ENCODE measurements at places on chromosomes 4 and X.

DNA sequence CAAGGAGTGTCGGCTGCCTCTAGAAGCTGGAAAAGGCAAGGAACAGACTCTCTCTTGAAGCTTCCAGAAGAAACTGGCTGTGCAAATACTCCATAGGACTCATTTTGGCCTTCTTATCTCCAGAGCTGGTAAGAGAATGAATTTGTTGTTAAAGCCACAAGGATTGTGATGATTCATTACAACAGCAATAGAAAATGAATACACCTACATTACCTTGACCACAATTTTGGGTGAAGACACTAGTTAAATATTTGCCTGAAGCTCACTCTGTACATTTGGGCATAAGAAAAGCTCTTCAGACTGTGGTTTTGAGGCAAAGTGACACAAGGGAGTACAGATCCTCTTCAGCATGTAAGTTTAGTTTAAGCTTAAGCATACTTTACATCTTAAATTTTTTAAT is 134.5 kb upstream of the TLL1 start:
- no peak for DNase-seq

- DNase-seq = peak; percentile 44
Observed at GRCh38 chrX:26914232-26914631, 548.9 kb downstream of the PPP4R3C start.

GRCh38 chr4:48899950-48900349 is 6.6 kb downstream of the OCIAD2 start:
- DNase-seq = peak; percentile 29

- no peak for DNase-seq
Observed at GRCh38 chr4:86026720-86027119, 333.1 kb downstream of the MAPK10 start.

DNA sequence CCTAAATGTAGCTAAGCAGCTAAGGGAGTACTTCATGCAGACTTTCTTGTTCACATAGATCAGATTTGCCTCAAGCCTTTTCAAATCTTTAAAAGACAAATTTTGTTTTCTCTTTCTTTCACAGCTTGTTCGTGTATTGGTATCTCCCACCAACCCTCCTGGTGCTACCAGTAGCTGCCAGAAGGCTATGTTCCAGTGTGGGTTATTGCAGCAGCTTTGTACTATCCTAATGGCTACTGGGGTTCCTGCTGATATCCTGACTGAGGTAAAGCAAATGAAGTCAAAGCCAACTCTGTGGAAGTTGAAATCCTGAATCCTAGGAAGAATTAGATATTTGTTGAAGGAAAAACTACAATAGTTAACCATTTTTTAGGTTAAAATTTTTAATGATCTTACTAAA is 62.6 kb downstream of the USO1 start:
- DNase-seq = no peak

DNA sequence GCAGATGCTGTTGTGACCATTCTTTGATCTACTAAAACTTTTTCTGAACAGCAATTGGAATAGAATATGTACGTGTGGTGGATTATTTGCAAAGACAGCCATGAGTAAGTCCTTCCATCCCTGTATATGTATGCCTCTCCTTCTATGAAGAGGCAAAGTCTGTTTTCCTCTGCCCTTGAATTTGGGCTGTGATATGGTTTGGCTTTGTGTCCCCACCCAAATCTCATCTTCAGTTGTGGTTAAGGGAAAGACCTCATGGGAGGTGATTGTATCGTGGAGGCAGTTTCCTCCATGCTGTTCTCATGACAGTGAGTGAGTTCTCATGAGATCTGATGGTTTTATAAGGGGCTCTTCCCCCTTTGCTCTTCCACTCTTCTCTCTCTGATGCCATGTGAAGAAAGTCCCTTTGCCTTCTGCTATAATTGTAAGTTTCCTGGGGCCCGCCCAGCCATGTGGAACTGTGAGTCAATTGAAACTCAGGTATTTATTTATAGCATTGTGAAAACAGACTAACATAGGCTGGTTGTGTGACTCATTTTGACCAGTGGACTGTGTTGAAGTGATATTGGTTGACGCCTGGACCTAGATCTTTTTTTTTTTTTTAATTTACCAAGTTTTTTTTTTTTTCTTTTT is 108.3 kb upstream of the CAMK2D start:
- DNase-seq = peak; percentile 63

DNA sequence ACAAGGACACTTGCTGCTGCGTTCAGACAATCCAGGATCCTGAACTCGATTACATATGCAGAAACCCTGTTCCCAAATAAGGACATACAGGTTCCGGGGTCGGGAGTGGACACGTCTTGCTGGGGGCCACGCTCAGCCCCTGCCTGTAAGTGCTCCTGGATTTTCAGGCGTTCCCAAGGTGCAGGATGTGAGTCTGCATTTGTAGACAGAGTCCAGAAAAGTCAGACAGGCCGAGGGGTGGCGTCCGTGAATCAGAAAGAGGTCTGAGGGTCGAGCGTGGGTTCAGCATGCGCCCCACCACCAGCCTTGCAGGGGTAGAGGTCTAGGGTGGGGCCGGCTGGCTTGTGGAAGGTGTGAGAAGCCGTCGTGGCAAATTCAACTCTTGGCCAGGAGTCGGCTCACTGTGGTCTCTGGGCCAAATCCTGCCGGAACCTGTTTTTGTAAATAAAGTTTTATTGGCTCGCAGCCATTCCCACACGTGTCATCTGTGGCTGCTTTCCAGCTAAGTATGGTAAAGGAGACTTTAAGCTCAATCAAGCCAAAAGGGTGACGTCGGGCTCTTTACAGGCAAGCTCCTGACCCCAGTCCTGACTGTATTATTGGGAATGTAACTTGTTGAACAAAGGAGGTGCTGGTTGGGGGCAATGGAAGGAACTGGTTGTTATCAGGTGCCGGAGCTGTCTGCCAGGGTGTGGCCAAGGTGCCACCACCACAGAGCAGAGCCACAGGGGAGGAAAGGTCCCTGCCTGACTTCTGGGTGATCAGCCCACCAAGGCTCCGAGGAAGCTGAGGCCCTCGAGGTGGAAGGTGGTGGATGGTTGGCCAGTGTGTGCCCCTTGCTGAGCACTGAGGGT is 7.4 kb downstream of the DOK7 start:
- DNase-seq = peak; percentile 32

- DNase-seq = peak; percentile 2
Observed at GRCh38 chrX:84735025-84735424, 232.8 kb upstream of the HDX start.

GRCh38 chr4:1706358-1706757 is 5.8 kb downstream of the SLBP start:
- DNase-seq = no peak

- no peak for DNase-seq
Observed at GRCh38 chr4:94954251-94954650, 196.5 kb downstream of the BMPR1B start.

- DNase-seq = no peak
Observed at GRCh38 chr4:182261651-182262223, 18.5 kb downstream of the TENM3 start.

GRCh38 chrX:12986164-12986779 is 11.4 kb downstream of the TMSB4X start:
- DNase-seq = no peak

- no peak for DNase-seq
Observed at GRCh38 chrX:48715876-48716502, 19.5 kb downstream of the SUV39H1 start.

DNA sequence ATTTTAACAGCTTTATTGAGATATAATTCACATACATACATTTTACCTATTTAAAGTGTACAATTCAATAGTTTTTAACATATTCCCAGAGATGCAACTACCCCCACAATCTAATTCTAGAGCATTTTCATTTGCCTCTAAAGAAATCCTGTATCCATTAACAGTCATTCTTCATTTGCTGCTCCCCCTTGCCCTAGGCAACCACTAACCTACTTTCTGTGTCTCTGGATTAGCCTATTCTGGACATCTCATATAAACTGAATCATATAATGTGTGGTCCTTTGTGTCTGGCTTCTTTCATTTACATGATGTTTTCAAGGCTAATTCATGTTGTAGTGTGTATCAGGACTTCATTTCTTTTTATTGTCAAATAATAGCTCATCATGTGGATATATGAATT is 105.1 kb upstream of the GRPR start:
- no peak for DNase-seq

GRCh38 chr4:172813359-172813923 is 355.2 kb upstream of the GALNT7 start:
- DNase-seq = peak; percentile 28

DNA sequence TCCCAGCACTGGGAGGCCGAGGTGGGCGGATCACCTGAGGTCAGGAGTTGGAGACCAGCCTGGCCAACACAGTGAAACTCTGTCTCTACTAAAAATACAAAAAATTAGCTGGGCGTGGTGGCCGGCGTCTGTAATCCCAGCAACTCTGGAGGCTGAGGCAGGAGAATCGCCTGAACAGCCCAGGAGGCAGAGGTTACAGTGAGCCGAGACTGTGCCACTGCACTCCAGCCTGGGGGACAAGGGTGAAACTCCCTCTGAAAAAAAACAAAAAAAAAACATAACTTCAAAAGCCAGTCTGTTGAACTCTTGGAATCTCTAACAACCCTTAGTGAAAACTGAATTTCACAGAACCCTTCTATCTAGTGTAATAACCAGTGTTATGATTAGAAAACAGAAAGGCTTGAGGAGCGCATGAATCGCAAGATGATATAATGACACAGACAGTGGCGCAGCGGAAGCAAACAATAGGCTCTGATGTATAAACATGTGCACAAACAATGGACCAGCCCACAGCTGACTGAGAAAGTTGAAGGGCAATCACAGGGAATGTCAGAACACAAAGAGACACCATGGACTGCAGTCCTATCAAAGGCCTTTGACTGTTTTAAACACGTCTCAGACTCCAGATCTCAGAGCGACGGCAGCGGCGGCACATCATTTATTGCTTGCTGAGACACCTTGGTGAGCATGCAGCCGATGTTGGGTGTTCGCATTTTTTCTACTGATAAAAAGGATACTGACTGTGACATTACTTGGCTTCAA is 81.6 kb downstream of the NSUN7 start:
- no peak for DNase-seq

DNA sequence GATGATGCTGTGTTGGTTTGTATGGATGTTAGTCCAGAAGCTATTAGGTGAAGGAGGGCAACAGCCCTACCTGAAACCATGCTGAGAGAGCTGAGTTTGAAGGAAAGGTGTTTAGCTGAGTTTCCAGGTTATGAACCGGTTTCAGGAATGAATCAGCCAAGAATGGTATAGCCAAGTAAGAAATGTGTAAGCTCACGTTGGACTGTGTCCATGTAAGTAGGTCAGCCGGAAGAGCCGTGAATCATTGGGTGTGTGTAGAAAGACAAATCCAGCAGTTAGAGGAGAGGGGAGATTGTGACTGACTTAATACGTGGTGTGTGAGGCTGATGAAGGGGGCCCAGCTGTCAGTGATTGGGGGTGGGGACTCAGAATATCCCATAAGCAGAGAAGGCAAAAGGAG is 77.2 kb upstream of the SPIN4 start:
- DNase-seq = peak; percentile 0

GRCh38 chr4:3813151-3814052 is 47.2 kb downstream of the ADRA2C start:
- DNase-seq = no peak

DNA sequence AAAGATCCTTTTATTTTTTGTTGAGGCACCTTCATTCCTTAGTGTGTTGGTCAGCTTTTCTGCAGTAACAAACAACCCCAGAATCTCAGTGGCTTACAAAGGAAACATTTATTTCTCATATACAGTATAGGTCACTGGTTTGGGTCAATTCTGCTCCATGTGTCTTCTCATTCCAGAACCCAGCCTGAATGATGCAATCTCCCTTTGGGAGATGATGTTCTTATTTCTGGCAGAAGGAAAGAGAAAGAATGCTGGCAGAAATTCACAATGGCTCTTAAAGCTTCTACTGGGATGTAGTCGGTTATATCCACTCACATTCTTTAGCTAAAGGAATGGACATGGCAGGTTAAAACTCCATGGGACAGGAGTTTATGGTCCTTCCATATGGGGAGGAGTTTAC is 42.3 kb downstream of the IDS start:
- DNase-seq = peak; percentile 57

DNA sequence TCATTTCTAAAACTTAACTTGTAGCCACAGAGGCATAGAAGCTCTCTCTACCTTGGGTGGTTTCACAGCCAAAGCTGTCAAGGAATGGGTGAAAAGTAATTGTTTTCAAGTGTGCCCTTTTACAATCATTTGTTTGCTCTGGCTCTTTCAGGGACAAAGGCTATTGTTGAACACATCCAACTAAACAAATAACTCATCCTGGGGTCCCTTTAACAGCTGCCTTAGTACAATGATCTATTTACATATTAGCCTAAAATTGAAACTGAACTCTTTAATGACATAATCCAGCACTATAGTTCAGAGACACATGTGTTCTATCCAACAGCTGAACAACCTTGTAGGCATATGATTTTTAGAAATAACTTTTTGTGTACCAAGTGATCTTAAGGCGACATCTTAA is 3.7 kb downstream of the HHIP start:
- DNase-seq = no peak

DNA sequence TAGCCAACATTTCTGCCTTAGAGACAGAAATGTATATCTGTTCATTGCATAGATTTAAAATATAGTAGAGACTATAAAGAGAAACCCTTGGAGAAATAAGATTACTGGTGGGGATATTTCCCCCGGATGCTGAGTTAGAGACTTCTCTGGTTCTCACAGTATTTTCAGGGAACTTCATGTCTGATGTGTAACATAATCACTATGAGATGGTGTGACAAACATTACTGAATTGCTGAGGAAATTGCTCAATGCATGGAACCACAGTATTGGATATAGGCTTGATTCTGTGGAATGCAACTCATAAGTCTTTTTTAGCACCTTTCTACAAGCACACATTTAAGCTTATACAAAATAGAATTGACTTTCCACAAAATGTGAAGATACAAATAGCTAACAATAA is 152.7 kb downstream of the SOWAHB start:
- DNase-seq = peak; percentile 93

- DNase-seq = peak; percentile 10
Observed at GRCh38 chr4:146577111-146577510, 55.4 kb upstream of the SLC10A7 start.

DNA sequence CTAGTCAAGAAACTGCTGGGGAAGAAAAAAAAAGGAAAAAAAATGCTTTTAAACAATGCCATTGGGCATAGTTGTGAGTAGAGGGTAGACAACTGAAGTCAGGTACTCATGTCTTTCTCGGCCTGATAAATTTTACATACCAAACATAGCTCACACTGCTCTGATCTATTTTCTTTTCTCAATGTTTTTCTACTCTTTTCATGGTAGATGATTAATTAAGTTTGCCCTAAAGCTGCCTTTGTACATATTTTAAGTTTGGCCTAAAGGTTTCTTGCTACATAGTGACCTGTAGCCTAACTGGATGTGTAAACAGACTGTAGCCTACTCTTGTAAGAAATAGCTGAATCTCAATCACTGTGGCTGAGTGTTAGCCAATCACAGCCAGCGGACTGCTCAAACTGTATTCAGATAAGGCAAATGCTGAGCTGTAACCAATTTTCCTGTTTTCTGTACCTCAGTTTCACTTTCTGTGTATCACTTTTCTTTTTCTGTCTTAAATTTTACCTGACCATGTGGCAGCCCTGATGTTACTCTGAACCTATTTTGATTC is 121.0 kb downstream of the PCDH10 start:
- DNase-seq = no peak

- peak; percentile 26 for DNase-seq
Observed at GRCh38 chrX:154046940-154047610, 27.4 kb upstream of the IRAK1 start.

Measured in fibroblast of skin of right biceps (primary cell).